Central memory CD8-positive, alpha-beta T cell (primary cell): ENCODE measurements at places on chromosomes 11 and 22.

- peak overlapping the region; percentile 100 for H3K27ac ChIP-seq
- no peaks in the 10 kb centered on the region for H3K27me3 ChIP-seq
- peaks cover 37% of the 10 kb centered on the region for H3K4me1 ChIP-seq
- peak overlapping the region; percentile 74 for H3K4me3 ChIP-seq
- peaks cover 33% of the 10 kb centered on the region for H3K36me3 ChIP-seq
- DNase-seq, result peak; percentile 82
Observed at GRCh38 chr22:41940832-41941765, 5.9 kb downstream of the CENPM start.

- no peak overlapping the region for H3K27ac ChIP-seq
- DNase-seq, result no peak
- peaks cover 64% of the 10 kb centered on the region for H3K27me3 ChIP-seq
Observed at GRCh38 chr11:12806113-12806512, 131.9 kb downstream of the TEAD1 start.

- no peak for DNase-seq
- no peaks in the 10 kb centered on the region for H3K27me3 ChIP-seq
- H3K27ac ChIP-seq, result no peak overlapping the region
- no peak overlapping the region for H3K4me3 ChIP-seq
- no peaks in the 10 kb centered on the region for H3K4me1 ChIP-seq
Observed at GRCh38 chr22:26781596-26781995, 124.2 kb downstream of the MIAT start.

DNA sequence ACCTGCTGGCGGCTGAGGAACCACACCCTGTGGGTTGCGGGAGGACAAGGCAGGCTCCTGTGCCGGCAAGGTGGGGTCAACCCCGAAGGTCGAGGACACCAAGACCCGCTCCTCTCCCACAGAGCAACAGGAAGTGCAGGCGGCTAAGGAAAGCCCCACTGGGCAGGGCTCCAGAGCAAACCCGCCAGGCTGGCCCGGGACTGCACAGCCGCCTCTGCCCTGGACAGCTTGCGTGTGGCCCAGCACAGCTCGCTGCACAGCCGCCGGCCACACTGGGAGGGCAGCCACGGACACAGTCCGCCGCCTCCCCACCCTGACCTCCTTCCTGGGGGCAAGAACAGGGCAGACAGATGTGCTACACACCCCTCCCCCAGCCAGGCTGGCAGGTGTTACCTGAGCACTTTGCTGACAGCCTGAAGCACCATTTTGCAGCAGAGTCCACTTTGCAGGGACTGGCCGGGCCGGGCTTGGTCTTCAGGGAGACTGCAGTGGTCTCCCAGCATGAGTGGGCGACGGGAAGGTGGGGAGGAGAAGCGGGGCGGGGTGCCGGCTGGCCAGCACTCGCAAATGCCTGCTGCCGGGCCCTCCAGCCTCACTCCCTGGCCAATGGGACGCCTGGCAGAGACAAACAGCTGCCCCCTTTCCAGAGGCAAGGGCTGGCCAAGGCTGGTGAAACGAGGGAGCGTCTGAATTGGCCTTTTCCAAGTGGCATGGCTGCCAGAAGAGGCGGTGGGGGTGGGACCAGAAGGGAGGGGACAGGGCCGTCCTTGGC is at the start of gene MOB2:
TSS of gene MOB2 (minus strand) at position 726 of the 772 bp plus-strand sequence. CDS start at position 503, 223 bp downstream.
- peak within 1 kb of the TSS; percentile 13 for H3K4me3 ChIP-seq
- peaks cover 9% of the 10 kb centered on the region for H3K36me3 ChIP-seq
- peaks cover 39% of the 10 kb centered on the region for H3K4me1 ChIP-seq
- H3K27me3 ChIP-seq, result no peaks in the 10 kb centered on the region
- H3K27ac ChIP-seq, result peak within 1 kb of the TSS; percentile 66

DNA sequence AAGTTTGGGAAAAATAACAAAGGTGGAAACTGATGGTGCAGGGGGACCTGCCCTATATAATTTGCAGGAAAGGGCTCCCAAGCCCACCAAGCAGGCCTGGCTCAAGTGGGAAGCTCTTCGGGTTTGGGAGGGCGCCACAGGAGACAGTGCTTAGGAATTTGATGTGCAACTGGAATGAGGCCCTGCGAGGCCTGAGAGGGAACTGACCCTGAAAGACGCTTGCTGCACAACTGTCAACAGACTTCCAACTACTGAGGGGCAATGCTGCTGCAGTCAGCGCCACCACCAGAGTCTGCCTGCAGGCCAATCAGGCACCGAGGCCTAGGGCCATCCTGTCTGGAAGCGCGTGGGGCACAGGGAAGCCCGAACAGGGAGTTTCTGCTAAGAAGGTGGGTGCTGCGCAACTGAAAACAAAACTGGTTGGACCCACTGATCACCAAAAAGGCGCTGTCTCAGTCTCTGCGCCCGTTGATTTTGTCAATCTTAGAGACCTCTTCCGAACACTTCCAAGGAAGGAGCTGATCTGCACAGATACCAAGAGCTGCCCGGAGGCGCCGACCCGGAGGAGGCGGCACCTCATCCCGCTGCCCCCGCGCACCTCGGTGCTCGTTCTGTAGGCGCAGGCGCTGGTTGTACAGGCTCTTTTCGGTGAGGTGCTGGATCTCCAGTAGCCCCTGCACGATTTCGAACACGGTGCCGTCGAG is 667 bp downstream of the DGCR6L start:
- H3K4me1 ChIP-seq, result peaks cover 47% of the 10 kb centered on the region
- peak overlapping the region; percentile 92 for H3K4me3 ChIP-seq
- DNase-seq, result no peak

GRCh38 chr11:58968251-58968711 is 29.0 kb downstream of the GLYATL1 start:
- no peak overlapping the region for H3K4me3 ChIP-seq
- no peak overlapping the region for H3K27ac ChIP-seq
- H3K4me1 ChIP-seq, result no peaks in the 10 kb centered on the region
- DNase-seq, result no peak
- H3K27me3 ChIP-seq, result peaks cover 56% of the 10 kb centered on the region
- H3K36me3 ChIP-seq, result no peaks in the 10 kb centered on the region

DNA sequence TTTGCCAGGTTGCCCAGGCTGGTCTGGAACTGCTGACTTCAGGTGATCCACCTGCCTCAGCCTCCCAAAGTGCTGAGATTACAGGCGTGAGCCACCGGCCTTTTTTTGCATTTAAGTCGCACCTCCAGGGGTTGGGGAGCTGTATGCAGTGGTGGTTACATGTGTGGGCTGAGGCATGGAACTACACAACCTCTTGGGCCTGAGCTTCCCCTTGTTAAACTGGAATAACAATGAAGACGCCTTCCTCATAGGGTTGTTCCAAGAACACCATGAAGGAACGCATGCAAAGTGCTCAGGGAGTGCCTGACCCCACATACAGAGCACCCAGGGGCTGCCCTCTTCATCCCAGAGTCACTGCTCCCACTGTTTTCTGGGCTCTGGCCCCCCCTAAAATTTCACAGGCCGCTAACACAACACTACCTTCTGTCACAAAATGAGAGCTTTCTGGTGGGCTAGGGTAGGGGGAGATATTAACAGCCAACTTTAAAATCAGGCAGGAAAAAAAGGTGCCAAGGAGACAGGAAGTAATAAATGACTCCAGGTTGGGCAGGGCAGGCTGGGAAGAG is 1.3 kb upstream of the FAM118A start:
- peaks cover 13% of the 10 kb centered on the region for H3K36me3 ChIP-seq
- peaks cover 36% of the 10 kb centered on the region for H3K4me1 ChIP-seq
- peak overlapping the region; percentile 92 for H3K27ac ChIP-seq
- DNase-seq, result no peak
- no peaks in the 10 kb centered on the region for H3K27me3 ChIP-seq
- H3K4me3 ChIP-seq, result peak overlapping the region; percentile 85

DNA sequence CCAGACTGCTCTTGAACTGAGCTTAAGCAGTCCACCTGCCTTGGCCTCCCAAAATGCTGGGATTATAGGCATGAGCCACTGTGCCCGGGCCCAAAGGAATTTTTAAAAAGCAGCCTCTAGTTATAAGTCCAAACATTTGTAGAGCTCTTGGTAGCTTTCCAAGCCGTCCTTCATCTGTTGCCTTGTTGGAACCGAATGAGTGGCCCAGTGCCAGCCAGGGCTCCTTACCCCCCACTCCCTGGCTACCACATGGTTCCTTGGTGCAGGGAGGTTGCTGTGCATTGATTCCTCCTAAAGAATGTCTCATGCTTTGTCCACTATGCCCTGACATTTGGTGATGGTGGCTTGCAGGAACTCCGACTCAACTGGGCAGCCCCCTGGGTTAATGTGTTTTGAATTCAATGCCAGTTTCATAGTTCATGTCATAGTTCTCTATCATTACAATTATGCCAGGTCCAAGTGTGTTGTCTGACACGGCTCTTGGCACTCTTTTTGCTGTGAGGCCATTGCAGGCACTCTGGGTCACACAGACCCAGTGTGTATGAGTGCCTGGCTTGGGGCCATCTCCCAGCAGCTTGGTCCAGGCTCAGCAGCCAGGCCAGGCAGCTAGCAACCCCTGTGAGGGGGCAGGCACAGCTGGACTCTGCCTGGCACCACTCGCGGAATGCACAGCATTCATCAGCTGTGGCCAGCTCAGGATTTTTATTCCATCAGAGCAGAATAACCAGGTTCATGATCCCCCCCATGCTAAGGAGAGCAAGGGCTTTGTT is 13.3 kb upstream of the MICALL1 start:
- no peaks in the 10 kb centered on the region for H3K27me3 ChIP-seq
- H3K27ac ChIP-seq, result no peak overlapping the region
- no peak for DNase-seq
- no peak overlapping the region for H3K4me3 ChIP-seq

- peaks cover 7% of the 10 kb centered on the region for H3K4me1 ChIP-seq
- peaks cover 5% of the 10 kb centered on the region for H3K36me3 ChIP-seq
- no peaks in the 10 kb centered on the region for H3K27me3 ChIP-seq
- no peak for DNase-seq
- no peak overlapping the region for H3K4me3 ChIP-seq
- H3K27ac ChIP-seq, result no peak overlapping the region
Observed at GRCh38 chr22:40670058-40670457, 9.2 kb upstream of the MCHR1 start.

DNA sequence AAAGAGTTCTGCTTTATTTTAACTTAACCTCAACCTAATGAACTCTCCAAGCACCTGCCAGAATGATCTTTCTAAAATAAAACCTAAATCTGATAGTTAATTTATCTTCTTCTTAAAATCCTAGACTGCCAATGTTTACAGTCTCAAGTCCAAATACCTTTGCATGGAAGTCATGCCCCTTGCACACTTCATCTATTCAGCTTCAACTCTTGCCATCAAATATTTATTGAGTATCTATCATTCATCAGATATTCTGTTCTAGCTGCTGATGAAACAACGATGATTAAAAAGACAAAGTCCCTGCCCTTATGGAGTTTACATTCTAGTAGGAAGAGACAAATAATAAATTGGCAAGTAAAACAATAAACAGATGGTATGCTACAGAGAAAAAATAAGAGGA is 101.7 kb downstream of the APOL5 start:
- H3K27ac ChIP-seq, result no peak overlapping the region
- DNase-seq, result no peak
- peaks cover 2% of the 10 kb centered on the region for H3K36me3 ChIP-seq
- no peak overlapping the region for H3K4me3 ChIP-seq
- H3K27me3 ChIP-seq, result peaks cover 22% of the 10 kb centered on the region
- H3K4me1 ChIP-seq, result no peaks in the 10 kb centered on the region

DNA sequence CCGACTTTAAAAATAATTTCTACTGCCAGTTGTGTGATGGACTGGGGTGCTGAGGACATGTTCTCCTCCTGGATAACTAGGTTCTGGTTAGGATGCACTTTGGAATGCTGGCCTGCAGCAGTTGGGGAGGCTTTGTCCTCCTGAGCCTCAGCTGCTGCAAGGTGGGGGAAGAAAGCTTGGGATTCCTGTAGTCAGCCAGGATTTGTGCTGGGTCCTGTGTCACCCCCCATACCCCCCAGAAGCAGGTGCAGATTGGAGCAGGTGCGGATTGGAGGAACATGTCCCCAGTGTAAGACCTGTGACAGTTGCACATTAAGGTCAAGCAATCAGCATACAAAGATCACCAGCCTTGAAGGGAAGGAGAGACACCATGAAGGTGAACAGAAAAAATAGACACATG is 51.1 kb downstream of the MED15 start:
- peak overlapping the region; percentile 94 for H3K27ac ChIP-seq
- H3K4me1 ChIP-seq, result peaks cover 62% of the 10 kb centered on the region
- no peaks in the 10 kb centered on the region for H3K27me3 ChIP-seq
- H3K4me3 ChIP-seq, result peak overlapping the region; percentile 19
- peaks cover 66% of the 10 kb centered on the region for H3K36me3 ChIP-seq
- DNase-seq, result no peak

DNA sequence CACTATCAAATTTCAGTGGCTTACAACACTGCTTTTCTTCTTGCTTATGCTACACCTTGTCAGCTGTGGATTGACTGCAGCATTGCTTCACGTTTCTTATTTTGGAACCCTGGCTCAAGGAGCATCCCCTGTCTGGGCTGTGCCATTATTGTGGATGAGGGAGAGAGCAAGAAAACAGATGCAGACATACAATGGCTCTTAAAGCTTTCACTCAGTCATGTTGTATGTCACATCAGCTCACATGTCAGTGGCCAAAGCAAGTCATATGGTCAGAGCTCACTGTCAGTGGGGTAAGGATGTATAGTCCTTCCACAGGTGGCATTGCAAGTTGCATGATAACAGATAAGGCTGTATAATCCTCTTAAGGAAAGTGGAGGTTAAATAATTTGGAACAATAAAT is 10.0 kb downstream of the ARHGEF12 start:
- H3K27ac ChIP-seq, result no peak overlapping the region
- peaks cover 62% of the 10 kb centered on the region for H3K27me3 ChIP-seq
- peaks cover 4% of the 10 kb centered on the region for H3K36me3 ChIP-seq
- DNase-seq, result no peak
- peaks cover 27% of the 10 kb centered on the region for H3K4me1 ChIP-seq

GRCh38 chr11:88103337-88104206 is 71.7 kb downstream of the RAB38 start:
- no peak overlapping the region for H3K27ac ChIP-seq
- no peaks in the 10 kb centered on the region for H3K27me3 ChIP-seq
- no peaks in the 10 kb centered on the region for H3K4me1 ChIP-seq

DNA sequence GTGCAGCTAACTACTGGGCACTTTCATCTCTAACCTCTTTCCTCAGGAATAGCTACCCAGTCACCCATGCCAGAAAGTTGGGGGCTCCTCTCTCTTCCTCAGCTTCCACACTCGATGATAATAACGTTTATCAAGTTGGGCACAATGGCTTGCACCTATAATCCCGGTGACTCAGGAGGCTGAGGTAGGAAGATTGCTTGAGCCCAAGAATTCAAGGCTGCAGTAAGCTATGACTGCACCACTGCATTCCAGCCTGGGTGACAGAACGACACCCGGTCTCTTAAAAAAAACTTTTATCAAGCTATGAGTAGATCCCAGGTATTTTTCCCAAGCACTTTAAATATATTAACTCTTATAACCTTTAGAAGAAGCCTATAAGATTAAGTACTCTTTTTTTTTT is 2.0 kb downstream of the SF3A1 start:
- peaks cover 41% of the 10 kb centered on the region for H3K4me1 ChIP-seq
- peaks cover 43% of the 10 kb centered on the region for H3K36me3 ChIP-seq
- H3K27ac ChIP-seq, result peak overlapping the region; percentile 97

GRCh38 chr11:122755941-122756340 is 82.4 kb upstream of the CRTAM start:
- H3K36me3 ChIP-seq, result no peaks in the 10 kb centered on the region
- no peak overlapping the region for H3K4me3 ChIP-seq
- H3K4me1 ChIP-seq, result peaks cover 31% of the 10 kb centered on the region
- no peak for DNase-seq

GRCh38 chr22:41770715-41771468 is 29.6 kb upstream of the CCDC134 start:
- no peaks in the 10 kb centered on the region for H3K27me3 ChIP-seq
- DNase-seq, result no peak
- H3K27ac ChIP-seq, result no peak overlapping the region
